Activated CD8-positive, alpha-beta memory T cell treated with anti-CD3 and anti-CD28 coated beads for 1 hour (primary cell): ENCODE measurements at places on chromosomes 11 and 22.

GRCh38 chr11:16239141-16240105 is 116.9 kb downstream of the SOX6 start:
- DNase-seq = no peak

DNA sequence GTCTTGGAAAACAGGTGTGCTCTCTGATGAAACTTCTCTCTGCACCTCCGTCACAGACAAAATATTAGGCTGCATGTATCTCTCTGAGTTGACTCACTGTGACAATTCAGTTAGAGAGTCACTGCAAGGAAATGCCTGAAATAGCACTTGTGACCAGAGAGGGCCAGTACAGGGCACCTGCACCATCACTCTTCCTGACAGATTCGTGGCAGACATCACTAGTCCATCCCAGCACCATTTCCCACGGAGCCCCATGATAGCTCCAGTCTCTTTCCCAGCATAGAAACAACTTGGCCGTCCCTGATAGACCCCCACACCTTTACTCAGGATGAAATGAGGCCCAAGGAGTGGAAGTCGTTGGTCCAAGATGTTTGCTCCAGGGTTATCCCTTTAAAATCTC is 73.3 kb upstream of the ISX start:
- DNase-seq = no peak

DNA sequence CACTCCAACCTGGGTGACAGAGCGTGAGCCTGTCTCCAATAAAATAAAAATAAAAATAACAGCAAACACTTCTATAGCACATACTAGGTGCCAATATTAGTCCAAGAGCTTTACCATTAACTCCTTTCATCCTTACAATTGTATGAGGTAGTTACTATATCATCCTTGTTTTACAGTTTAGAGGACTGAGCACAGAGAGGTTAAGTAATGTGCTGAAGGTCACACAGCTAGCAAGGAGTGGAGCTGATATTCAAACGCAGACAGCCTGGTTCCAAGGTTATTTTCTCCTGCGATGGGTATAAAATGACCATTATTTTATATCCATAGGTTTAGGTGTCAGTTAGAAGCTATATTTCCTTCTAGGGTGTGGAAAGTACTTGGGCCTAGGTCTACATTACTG is 80.7 kb upstream of the LMO1 start:
- DNase-seq = no peak

DNA sequence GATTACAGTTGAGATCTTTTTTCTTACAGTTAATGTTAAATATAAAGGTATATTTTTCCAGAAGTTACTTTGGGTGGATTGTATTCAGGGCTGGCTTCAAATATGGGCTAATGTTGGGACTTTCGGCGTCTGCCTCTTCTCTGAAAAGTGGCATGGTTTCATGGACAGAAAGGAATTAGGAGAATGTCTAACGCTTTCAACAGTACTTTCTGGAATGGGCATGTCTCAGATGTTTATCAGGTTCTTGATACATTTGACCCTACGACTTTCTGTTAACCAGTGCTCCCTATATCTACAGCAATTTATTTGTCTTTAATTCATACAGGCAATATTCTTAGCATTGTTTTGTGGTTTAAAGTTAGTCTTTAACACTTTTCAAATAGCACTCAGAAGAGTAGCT is 33.7 kb downstream of the ZC3H12C start:
- no peak for DNase-seq

- DNase-seq = no peak
Observed at GRCh38 chr11:10379022-10379421, 74.1 kb downstream of the ADM start.

- DNase-seq = no peak
Observed at GRCh38 chr11:65866509-65867283, 5.9 kb downstream of the EFEMP2 start.

GRCh38 chr11:92480499-92480898 is 255.9 kb downstream of the FAT3 start:
- no peak for DNase-seq

GRCh38 chr22:43928468-43928867 is 4.9 kb downstream of the PNPLA3 start:
- no peak for DNase-seq

- no peak for DNase-seq
Observed at GRCh38 chr11:64060861-64061444, 25.2 kb downstream of the FLRT1 start.

DNA sequence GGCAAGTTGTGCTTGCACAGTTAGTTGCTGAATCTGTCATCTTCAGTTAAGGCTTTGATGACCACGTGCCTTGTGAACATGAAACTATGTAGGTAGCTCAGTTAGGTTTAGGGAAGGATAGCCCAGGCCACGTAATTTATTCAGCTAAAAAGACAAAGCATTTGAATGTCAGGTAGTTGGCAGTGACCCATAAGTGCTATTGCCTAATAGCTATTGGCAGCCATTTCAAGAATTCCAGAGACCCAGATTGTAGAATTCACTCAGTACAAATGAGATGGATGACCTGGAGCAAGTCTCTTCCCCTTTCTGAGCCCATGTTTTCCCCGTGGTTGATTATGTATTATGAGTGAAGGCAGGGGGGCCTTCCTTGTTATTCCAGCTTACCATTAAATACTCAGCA is 265.3 kb upstream of the ANO5 start:
- no peak for DNase-seq

DNA sequence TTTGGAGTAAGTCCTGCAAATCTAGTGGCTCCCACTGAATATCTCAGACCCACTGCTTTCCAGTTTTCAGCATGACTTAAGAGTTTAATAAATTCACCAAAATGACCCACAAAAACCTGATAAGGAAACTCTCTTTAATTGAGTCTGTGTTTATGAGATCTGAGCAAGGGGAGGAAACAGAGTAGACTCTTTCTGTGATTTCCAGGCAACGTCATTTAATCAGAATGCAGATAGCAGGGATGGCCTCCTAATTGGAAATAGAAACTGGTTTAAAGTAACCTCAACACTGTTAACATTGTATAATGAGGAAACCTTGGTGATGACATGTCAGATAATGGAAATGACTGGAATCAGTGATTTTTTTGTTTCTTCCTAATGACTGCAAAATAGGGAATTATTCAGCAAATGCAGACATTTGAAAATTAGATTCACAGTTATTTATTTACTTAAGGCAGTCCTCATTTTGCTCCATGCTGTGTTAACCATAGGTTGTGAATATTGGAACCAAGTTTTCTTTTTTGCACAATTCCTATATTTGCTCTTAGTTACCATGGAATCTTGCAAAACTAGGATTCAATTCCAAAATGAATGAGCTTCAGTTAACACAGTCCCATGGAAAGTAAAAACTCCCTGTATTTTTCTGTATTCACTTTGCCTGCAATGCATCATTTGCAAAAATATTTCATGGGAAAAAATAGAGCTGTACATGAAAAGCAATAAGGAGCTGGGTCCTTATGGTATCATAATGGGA is 1324.5 kb downstream of the LRRC4C start:
- no peak for DNase-seq

GRCh38 chr11:7467652-7468051 is 17.7 kb upstream of the OLFML1 start:
- no peak for DNase-seq

DNA sequence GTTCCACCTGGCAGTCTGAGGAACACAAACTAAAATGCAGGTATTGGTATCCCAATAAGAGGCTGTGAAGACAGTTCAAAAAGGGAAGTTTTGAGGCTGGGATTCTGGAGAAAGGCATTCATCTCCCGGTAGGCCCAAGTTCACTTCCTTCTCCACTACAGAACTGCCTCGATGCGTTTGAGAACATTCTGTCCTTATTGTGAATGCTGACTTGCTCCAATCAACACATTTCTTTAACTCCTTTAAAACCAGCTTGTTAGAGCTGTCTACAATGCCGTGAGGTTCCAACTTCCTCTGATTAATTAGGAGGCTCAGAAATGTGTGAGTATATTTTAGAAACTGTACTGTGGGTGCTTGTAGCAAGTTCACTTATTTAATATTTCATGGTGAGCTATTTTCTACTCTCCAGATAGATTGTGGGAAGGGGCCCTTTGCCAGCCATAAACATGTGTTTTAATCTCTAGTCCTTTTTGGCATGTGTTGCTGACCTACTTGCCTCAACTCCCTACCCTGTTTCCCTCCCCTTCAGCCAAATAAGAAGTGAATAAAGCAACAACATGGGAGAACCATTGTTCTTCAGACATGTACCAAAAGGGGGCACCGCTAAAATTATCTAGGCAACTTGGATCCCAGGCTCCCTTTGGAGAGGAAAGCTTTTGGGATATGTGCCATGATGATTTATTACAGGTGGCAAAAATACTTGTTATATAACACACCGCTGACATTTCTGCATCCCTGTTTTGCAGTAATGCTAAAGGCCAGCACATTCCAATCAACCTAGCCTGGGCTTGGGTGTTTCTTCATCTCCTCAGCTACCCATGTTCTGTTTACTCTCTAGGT is 245.6 kb downstream of the BLID start:
- no peak for DNase-seq

DNA sequence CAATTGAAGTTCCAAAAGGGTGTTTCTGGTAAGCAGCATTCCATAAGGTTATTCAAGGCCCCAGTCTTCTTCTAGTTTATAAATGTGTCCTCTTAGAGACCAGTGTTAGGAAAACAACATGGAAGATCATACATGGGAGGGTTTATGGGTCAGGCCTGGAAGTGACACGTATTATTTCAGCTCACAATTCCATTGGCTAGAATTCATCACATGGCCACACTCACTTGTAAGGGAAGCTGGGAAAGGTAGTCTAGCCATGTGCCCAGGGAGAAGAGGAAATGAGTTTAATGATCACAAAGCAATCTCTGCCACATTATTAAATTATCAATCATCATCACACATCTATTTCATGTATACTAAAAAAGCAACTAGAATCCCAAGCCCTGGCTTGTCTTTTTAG is 181.7 kb upstream of the TBCEL start:
- no peak for DNase-seq

DNA sequence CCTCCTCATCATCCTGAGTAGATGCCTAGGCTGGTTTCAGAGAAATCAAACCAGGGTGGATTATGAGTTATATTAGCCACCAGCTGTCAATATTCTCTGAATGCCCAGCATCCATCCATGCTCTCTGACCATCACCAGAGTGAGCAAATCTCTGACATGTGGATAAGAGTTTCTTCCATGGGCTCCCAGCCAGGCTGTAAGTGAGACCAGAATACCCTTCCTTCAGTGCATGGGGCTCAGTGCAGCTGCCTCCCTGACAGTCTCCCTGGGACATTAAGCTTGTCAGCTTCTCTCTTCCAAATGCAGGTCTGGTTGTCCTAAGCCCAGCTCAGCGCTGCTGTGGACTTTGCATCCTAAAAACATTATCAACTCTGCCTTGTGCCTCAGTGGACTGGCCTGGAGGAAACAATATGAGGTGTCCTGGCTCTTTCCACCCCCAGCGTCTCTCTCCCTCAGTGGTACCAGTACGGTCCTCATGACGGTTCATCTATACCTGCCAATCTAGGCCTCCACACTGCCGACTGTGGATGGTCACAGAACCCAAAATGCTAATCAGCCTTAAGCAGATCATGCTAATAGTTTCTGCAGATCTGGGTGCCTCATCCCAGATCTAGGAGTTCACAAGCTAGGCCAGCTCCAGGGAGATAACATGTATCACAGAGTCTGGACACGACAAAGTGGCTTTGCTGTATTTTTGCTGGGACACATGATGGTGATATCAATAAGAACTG is 41.6 kb upstream of the PRAME start:
- DNase-seq = no peak

DNA sequence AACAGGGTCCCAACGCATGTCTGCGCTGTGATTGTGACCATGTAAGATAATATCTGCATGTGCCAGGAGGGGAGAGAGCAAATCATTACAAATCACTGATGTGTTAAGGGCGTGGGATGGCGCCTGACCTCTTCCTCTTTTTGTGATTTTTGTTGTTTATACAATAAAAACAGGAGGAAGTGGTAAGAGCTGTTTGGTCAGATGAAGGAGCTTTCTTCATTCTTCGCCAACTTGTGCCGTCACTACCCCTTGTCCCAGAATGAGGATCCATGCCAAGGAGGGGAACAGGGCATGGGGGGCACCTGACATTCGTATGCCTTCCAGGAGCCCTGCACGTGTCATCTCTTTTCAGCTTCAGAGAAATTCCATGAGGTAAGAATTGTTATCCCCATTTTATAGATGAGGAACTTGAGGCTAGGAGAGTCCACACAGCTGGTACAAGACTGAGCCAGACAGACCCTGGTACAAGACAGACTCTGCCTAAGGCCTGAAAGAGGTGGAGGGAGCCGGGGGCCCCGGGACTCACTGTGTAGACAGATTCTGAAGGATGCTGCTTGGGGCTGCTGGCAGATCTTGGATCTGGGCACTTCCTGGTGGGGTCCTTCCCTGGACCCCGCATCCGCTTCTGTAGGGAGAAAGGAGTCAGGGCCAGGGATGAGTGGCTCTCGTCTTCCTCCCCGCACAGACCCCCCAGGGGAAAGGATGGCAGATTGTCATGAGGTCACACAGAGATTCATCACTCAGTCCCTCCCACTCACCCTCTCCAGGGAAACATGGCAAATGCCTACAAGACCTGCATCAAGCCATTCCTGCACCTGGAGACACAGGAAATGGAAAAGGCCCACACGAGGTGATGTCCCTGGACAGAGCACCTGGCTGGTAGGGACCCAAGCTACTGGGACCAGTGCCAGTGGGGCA is 34.6 kb downstream of the NFAM1 start:
- no peak for DNase-seq

GRCh38 chr11:371716-372590 is 2.7 kb downstream of the B4GALNT4 start:
- no peak for DNase-seq

GRCh38 chr22:42116848-42117424 is 13.7 kb downstream of the CYP2D6 start:
- DNase-seq = no peak

- no peak for DNase-seq
Observed at GRCh38 chr11:130874955-130875531, 41.2 kb downstream of the SNX19 start.

DNA sequence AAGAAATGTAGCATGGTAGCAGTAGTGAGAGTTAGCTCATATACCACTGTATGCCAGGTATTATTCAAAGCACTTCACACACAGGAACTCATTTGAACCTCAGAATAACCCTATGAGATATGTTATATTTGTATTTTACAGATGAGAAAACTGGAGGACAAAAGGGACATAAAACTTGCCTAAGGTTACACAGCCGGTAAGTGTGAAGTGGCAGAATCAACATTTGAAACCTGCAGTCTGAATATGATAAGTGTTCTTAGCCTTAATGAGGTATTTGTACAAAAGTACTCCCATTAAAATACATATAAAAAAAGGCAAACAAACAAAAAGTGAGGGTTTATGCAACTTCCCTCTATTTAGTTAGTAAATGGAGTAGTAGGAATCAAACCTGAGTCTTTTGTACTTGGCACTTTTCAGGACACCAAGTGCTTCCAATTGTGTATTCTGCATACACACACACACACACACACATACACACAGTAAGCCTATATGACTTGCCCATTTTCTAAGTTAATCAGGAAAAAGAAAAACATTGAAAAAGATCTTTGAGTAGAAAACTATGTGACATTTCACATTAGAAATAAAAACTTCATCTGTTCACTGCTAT is 223.9 kb upstream of the FOLH1 start:
- no peak for DNase-seq
